Mesenteric fat pad (tissue), 1 donor: ENCODE measurements at places on chromosomes 4 and X. TPM values are rescaled to one million over a fixed set of nuclear protein-coding genes. Genes with fewer than 3 reads are reported as not detected.

Gene TRAM1L1
- 0.64 TPM for total RNA-seq

Gene SYNPO2
- 89.8 TPM for total RNA-seq

Gene PAGE5
- total RNA-seq: not detected

Gene MYOZ2
- 0.29 TPM for total RNA-seq

Gene CCDC149
- total RNA-seq: 23.2 TPM
